A172 (cell line): ENCODE measurements at places on chromosomes 7 and 10. TPM values are rescaled to one million over a fixed set of nuclear protein-coding genes. Genes with fewer than 3 reads are reported as not detected.

The HOXA7 gene
- not detected in 2 replicates for total RNA-seq

The OPALIN gene
- not detected in 2 replicates for total RNA-seq

The NEUROG3 gene
- not detected in 2 replicates for total RNA-seq

The CNPY1 gene
- total RNA-seq: not detected in 2 replicates

The OR6V1 gene
- not detected in 2 replicates for total RNA-seq

The MRPL43 gene
- 92.5 and 118 TPM in 2 replicates for total RNA-seq

The HOXA9 gene
- 74.8 and 88.6 TPM in 2 replicates for total RNA-seq

The KIAA1549 gene
- 2.2 and 2.4 TPM in 2 replicates for total RNA-seq

- DNase-seq: no peak
Observed at GRCh38 chr7:64223366-64223765, 4.9 kb upstream of the ZNF679 start.

DNA sequence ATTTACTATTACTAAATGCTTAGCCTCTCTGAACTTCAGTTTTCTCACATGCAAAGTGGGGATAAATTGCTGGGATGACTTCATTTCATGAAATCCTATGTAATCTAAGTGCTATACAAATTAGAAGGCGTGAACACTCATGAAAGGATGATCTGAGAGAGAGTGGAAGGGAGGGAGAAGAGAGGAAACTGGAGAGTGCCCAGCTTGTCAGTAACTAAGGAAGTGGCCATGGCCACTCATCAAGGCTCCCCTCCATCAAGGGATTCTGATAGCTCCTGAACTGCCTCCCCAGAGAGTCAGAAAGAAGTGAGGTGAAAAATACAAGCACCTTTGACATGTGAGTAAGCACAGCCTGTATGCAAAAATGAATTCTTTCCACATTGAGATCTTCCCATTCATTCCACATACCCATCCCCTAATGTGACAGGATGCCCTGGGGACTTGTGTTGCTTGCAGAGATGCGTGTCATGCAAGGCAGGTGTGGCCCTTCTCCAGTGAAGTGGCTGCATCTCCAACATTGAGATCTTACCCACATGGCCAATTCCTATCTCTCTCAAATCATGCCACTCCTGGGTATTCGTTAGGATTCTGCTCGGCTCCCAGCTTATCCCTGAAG lies 76.5 kb upstream of the ITPRID1 start:
- DNase-seq: no peak

DNA sequence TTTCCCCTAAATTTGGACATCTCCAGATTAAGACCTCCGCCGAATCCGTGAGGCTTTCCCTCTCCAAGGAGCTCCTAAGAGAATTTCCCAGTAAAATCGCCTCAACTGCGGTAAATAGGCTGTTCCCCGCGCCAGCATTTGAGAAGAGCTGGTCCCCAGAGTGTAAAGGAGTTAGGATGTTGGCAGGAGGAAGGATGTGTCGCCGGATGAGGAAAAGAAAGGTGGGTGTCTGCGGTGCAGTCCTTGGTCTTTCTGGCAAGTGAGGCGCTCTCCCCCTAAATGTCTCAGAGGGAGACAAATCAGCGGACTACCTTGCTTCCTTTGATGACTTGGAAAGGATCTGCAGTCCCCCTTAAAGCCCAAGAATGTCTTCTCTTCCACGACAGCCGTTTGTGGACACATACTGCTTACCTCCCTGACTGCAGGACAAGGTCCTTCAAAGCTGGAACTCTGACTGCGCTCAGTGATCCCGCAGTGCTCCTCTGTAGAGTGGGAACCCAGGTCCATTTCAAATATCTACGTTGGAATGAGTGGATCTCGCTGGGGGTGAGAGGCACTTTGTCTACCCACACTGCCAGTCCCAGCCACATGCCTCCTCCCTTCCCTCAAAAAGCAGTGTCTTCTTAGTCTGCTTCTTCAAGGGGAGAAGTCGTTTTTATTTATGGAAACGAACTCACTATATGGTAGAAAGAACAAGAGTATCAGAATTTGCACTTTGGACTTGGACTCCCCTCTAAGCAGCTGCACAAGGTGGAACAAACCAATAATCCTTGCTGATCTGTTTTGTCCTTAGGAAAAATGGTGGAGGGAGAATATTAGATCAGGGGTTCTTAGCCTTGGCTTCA lies 1.1 kb upstream of the DLG5 start:
- no peak for DNase-seq

DNA sequence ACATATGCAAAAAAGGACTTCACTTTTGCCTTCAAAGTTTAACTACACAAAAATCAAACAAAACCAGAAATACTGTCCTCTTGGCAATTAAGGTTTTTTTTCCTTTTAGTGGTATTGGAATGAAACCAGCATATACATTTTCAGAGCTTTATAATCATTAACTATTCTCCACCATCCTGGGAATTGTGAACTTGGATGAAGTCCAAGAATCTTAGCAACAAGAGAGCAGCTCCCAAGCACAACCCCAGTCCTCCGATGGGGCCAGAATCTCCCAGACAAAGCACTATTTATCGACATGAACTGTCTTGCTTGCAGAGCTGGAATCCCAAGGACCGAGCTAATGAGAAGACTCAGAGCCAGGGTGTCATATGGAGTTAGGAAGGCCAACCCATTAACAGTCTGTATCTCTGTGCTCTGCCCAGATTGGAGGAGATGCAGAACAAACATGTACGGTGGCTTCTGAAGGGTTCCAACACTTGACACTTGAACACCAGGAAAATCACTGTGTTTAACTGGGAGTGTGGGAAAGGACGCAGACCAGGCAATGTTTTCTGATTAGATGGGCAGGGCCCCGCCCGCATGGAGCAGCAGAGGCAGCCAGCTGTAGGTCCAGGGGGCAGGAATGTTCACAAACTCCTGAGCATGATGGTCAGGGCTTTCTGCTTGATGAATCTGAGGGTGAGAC lies 35.5 kb downstream of the PPP1R3C start:
- DNase-seq: no peak

DNA sequence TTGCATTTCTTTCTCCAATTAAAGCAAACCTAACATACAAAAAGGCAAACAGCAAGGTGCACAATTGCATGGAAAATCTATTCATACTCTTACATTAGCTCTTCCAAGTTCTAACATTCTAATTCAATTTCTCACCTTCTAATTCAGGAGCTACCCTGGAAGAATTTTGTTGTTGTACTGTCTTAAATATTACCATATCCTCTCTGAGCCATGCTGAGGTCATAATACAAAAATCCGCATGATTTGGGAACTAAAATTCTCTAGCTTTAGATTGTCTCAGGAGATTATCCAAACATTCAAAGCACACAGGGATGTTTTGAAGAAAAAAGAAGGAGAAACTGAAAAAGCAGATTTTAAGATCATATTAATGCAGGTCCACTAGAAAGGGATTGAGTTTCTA lies 229.9 kb downstream of the KIAA1217 start:
- no peak for DNase-seq

DNA sequence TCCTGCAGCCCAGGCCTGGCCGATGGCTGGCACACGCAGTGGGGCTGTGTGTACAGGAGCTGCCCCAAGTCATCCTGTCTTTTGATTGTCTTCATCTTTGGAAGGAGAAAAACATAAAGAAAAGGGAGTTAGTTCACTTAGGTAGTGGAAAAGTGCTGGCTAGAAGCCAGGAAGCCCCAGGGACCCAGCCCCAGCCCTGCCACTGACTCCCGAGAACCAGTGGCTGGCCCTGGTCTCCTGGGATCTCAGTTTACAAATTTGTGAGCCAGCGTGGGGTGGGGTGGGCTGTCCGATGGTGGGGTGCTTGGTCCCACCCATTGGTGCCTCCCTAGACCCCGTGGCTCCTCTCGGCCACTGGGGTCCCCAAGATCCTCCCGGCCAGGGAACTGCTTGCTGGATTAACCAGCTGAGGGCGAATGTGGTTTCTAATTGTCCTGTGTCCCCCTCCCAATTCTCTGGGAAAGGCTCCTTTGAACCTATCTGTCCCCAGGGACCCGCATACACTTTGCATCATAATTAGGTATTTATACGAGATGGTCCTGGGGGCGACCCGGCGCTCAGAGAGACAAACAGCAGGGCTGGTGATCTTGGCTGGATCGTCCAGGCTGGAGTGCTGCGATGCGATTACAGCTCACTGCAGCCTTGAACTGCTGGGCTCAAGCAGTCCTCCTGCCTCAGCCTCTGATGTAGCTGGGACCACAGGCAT lies 16.3 kb upstream of the CHST12 start:
- DNase-seq: no peak

DNA sequence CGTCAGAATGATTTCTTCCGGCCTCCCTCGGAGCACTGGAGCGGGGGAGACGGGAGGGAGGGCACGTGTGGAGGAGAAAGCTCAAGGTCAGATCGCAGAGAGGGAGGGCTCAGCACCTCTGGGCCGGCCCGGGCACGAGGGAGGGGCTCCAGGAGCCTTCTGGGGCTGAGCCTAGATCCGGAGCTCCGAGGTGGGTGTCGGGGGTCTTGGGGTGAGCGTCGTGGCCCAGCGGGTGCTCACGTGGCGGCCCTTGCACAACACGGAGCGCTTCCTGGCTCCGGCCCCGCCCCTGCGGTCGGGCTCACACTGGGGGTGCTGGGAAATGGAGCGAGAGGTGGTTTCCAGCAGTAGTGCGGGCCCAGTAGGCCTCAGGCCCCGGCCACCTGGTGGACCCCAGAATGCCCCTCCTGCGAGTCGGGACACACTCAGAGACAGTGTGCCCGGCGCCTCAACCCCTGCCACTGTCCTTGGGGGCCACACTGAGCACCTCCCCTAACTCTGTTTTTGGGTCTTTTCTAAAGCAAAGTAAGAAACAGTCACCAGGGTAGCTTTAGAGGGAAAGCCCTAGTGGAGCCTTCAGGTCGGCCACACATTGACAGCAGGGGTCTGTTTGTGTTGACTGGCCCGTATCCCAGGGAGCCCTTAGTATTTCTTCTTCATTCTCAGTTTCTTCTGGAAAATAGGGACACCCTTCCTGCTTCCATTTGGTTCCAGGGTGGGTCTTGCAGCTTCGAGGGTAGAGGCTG lies 798 bp downstream of the PPIF start:
- DNase-seq: peak; percentile 54

DNA sequence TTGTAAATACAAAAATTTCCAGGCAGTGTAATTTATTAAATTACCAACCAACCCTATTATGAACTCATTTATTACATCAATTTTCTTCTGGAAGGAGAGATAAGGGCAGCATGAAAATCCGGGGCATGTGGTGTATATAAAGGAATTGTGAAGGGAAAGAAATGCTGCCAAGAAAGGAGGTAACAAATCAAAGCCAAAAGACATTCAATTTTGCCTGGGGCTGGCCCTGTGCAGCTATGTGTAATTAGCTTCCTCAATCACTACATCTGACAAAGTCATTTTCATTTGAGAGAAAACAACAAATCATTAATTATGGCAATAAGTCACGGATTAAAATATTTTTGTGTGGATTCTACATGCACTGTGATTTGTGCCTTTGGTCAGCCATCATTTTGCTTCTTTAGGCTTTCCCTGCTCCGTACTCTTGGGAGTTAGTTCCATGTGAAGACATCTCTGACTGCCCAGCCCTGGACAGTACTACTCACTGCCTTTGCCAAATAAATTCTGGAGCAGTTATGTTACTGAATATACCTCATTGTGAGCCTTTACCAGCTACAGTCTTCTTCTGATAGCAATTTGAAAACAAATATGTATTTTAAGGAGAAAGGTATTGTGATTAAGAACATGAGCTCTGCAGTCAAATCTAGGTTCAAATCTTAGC lies 191.7 kb downstream of the RELN start:
- no peak for DNase-seq

DNA sequence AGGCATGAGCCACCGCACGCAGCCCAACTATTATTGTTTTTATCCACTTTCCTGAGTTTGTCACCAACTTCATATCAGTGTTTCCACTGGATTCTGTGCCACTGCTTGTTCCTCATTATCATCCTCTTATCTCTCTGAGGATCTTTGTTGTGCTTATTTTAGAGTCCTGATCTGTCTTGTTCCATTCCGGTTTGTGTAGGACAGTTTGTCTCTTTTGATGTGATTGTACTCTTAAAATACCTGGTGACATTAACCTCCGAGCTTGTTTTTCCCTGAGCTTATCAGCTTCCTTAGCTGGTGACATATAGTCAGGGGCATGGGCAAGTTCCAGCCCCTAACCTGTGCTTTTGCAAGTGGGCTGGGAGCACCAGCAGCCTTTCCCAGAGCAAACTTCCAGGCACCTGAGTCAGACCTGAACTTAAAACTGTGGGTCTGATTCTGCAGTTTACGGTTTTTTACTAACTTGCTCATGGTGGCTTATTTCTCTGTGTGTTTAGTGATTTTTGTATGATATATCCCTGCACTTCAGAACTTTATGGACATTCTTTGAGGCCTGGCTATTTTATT lies 23.1 kb upstream of the FMC1 start:
- DNase-seq: no peak
